AG04449 (cell line): ENCODE measurements at places on chromosomes 13 and 19.

- DNase-seq, result no peak
These were observed 13.3 kb upstream of the ZNF726 start for GRCh38 chr19:23901360-23901759.

GRCh38 chr13:98549728-98550317, 27.1 kb downstream of the STK24 start:
- no peak for DNase-seq

DNA sequence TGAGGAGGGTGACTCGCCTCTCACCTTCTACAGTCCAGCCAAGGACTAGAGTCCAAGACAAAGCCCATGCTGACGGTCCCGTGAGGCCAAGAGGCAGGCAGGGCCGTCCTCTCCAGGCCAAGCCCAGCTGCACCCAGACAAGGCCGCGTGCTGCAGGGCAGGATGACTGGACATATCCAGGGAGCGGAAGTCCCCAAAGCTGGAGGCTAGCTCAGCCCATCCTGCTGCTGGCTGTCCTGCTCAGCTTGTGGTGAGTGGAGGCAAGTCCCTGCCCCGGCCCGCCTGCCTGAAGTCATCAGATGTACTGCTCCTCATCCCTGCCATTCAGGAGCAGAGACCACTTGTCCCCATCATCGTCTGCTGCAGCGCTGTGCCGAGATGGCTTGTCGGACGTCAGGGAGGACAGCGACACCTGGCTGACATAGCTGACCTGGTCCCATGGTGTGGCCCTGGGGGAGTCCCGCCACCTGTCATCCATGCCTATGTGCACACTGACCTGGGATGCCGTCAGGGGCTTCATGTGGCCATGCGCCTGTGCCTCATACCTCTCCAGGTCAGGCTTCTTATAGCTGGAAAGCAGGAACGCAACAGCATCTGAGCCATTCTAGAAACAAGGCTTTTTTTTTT, 72.8 kb downstream of the CCDC70 start:
- DNase-seq, result no peak

GRCh38 chr19:6113616-6114188, 3.4 kb upstream of the RFX2 start:
- no peak for DNase-seq

- no peak for DNase-seq
These were observed 35.5 kb upstream of the KLF12 start for GRCh38 chr13:74169676-74170075.

GRCh38 chr13:87274209-87274819, 396.9 kb upstream of the SLITRK5 start:
- DNase-seq, result no peak

- DNase-seq, result no peak
These were observed 174.6 kb downstream of the ITGBL1 start for GRCh38 chr13:101626925-101627555.

- DNase-seq, result peak; percentile 57
These were observed 122.0 kb downstream of the ENOX1 start for GRCh38 chr13:43664700-43665191.

GRCh38 chr19:29636553-29637360, 28.5 kb upstream of the PLEKHF1 start:
- DNase-seq, result no peak

DNA sequence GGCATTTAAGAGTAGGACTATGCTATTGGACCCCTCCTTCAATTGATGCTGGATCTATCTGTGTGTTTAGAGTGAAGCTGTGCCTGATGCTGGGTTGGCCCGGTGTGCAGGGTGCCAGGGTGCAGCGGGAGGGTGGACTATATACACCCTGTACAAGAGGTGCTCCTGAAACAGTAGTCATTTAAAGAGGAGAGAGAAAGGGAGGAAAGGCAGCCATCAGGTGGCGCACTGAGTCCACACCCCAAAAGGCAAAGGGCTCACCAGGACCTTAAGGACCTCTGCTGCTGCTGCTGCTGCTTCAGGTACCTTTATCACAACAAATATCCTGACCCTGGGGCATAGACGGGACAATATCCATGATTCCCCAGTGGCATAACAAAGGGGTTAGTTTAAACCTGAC, 39.4 kb downstream of the ZNF136 start:
- no peak for DNase-seq

DNA sequence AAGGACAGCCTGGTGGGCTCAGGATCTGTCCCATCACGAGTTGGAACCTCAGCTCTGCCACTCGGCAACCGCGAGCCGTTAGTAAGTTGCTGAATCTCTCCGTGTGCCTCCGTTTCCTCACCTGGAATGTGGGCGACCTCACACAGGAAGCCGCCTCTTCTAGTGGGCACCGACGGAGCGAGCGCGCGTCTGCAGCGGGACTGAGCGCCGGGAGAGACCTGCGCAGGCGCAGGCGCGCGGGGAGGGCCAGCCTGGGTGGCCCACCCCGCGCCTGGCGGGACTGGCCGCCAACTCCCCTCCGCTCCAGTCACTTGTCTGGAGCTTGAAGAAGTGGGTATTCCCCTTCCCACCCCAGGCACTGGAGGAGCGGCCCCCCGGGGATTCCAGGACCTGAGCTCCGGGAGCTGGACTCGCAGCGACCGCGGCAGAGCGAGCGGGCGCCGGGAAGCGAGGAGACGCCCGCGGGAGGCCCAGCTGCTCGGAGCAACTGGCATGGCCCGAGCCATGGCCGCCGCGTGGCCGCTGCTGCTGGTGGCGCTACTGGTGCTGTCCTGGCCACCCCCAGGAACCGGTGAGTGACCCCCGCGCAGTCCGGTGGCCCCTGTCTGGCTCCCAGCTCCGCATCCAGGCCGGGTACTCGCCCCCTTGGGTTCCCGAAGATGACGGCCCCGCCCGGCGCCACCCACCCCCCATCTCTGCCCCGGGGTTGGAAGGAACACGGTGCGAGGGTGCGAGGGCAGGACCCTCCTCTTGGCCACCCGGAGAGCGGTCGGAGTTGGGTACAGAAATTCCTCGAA, at the start of gene PVR:
Gene PVR (plus strand): TSS at position 306 of the 797 bp plus-strand sequence. CDS start 187 bp downstream, at position 493.
- no peak for DNase-seq

- no peak for DNase-seq
These were observed 1.4 kb downstream of the SPRY2 start for GRCh38 chr13:80339563-80339911.

GRCh38 chr13:72788831-72789230, 6.9 kb downstream of the PIBF1 start:
- no peak for DNase-seq

GRCh38 chr13:102033386-102033785, 368.5 kb downstream of the FGF14 start:
- DNase-seq, result no peak

DNA sequence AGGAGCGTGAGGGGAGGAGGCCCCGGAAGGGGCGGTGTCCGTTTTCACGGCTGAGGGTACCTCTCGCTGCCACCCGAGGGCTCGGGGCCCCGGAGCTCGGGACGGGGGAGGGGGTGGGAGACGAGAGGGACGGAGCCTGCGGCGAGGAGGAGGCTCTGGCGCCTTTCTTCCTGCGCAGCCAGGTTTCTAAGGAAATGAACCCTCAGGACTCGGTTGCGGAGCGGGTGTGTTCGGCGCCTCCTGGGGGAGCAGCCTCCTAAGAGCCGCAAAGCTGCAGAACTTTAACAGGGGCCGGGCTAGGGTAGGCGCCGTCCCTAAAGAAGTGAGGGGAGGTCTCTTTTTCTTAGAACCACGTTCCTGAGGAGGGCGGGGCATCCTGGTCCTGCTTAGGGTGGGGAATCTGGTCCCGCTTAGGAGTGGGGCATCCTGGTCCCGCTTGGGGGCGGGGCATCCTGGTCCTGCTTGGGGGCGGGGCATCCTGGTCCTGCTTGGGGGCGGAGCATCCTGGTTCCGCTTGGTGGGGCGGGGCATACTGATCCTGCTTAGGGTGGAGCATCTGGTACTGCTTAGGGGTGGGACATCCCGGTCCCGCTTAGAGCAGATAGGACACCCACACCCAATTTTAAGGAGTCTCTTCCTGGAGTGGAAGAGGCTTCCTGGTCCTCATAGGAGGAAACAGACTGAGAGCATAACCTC, 6.2 kb downstream of the SYT5 start:
- DNase-seq, result no peak

DNA sequence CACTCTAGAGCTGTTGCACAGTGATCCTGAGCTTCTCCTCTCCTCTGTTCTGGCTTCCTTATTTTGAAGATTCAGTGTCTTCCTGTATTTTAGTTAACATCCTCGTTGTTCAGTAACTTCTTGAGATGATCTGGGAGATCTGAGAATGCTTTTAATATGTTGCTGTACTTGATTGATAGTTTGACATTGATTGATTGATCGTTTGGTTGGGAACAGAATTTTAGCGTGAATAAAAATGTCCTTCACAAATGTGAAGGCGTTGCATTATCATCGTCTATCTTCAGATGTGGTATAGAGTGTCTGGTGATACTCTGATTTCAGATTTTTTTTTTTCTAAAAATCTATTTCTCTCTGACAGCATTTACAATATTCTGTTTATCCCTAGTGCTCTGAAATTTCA, 80.1 kb upstream of the KLF12 start:
- no peak for DNase-seq

DNA sequence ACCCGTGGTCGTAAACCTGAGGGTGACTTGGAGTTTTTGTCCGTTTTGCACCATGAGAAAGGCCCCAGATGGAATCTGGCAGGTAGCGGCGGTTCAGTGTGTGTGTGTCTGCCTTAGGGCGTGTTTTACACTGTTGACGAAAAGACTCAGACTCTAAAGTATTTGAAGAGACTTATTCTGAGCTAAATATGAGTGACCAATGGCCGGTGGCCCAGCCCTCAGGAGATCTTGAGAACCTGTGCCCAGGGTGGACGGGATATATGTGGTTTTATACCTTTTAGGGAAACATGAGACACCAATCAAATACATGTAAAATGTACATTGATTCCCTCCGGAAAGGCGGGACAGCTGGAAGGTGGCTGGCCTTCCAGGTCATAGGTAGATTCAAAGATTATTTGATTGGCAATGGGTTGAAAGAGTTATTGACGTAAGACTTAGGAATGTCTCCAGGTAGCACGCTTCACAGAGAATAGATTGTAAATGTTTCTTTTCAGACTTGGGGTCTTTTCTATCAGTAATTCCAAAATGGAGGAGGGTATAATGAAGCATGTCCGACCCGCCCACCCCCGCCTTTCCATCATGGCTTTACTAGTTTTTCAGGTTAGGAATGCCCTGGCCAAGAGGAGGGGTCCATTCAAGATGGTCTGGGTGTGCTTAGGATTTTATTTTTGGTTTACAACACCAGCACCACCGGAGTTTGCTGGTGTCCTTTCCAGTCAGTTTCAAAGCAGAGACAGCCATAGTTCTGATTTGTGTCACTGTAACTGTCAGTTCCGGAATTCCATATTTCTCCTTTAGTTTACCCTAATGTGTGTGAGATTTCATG, 1.0 kb upstream of the ZNF529 start:
- DNase-seq, result peak; percentile 3

DNA sequence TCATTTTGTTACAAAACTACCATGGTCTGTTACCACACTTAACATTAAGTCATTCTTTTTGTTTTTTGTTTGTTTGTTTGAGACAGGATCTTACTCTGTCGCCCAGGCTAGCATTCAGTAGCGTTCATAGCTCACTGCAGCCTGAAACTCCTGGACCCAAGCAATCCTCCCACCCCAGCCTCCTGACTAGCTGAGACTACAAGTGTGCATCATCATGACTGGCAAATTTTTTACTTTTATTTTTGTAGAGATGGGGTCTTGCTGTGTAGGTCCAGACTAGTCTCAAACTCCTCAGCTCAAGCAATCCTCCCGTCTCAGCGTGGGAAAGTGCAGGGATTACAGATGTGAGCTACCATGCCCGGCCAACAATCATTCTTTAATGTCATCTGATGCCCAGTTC, 3.3 kb downstream of the ALDH16A1 start:
- no peak for DNase-seq

- no peak for DNase-seq
These were observed 14.9 kb downstream of the POP4 start for GRCh38 chr19:29620931-29621351.

DNA sequence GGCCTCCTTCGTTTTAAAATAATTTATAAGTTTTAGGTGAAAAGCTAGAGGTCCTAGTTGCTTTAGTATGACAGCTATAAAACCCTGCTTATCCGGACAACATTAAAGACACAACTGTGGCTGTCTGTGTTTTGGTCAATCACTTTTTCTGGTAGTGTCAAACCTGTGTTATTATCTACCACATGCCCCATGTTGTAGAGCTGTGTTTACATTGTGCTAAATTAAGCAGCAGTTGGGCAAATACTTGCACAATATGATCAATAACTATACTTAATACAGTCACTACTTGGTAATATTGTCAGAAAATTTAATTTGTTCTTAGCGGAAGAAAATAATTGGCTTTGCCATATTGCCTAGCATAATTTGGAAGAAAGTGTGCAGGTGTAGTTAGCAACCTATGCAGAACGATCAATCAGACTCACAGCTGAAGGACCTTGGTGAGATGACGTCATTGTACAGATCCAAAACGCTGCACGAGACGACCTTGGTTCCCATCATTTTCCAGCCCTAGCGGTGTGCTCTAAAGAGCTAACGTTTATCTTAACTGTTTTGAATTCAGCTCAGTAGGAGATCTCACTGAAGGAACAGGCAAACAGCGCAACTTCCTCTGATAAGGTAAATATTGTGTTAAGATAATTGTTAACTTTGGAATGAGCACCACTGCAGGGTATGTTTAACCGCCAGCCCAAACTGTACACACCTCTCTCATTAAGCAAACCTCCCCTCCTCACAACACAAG, 476.6 kb downstream of the IRS2 start:
- no peak for DNase-seq

GRCh38 chr19:11151181-11151580, 4.4 kb downstream of the SPC24 start:
- no peak for DNase-seq
